ENCODE measurements at places on chromosomes 3 and 15.

DNA sequence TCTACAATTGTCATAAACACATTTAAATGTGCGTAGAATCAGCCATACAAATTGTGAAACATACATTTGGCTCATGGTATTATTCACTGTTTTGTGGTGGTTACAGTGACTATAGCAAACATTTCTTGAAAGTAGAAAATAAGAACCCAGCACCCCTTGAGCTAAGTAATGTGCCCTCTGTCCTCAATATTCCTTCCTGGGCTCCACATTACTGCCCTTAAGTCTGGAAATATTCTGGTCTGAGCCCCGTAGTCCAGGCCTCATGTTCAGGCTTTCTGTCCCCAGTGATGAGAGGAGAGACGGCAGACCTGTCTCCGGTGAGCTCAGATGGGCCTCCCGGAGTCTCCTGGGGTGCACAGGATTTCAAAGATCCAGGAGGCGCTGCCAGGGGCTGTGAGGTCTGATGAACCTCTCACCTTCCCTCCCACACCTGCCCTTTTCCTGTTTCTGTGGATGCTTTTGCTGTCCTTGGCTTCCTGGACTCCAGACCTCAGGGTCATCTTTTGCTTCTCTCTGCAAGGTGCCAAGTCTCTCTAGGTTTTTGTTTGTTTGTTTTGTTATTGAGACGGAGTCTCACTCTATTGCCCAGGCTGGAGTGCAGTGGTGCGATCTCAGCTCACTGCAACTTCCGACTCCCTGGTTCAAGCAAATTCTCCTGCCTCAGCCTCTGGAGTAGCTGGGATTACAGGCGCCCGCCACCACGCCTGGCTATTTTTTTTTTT is 8.8 kb upstream of the MUC20 start:
- DNase-seq: no peak

DNA sequence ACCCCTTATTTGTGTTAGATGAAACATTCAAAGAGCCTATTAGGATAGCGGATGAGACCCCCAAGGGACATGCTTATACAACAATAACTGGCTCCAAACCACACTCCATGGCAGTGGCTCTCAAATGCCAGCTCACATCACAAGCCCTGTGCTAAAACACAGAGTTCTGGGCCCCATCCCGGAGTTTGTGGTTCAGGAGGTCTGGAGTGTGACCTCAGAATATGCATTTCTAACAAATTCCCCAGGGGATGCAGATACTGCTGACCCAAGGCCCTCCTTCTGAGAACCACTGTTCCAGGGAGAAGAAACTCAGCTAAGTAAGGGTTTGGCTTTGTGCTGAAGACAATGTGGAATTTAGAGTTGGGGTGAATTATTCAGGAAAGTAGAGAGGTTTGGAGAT is 3.6 kb downstream of the CCRL2 start:
- DNase-seq: no peak

DNA sequence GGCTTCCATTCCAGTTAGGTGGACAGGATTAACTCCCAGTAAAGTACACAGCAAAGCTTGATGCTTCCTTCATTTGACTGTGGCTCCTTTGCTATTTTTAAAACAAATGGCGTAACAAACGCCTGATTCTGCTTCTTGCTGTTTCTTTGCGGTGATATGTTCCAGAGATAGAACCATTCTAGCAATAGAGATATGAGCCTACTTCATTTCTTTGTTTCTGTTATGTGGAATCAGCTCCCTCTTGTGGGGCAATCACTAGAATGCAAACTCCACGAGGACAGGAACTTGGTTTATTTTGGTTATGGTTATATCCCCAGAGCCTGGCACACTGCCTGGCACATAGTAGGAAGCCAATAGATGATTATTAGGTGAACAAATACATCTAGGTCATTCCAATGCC is 122.6 kb upstream of the SLC6A11 start:
- no peak for DNase-seq

- no peak for DNase-seq
Observed at GRCh38 chr3:193842029-193842798, 249.2 kb downstream of the OPA1 start.

DNA sequence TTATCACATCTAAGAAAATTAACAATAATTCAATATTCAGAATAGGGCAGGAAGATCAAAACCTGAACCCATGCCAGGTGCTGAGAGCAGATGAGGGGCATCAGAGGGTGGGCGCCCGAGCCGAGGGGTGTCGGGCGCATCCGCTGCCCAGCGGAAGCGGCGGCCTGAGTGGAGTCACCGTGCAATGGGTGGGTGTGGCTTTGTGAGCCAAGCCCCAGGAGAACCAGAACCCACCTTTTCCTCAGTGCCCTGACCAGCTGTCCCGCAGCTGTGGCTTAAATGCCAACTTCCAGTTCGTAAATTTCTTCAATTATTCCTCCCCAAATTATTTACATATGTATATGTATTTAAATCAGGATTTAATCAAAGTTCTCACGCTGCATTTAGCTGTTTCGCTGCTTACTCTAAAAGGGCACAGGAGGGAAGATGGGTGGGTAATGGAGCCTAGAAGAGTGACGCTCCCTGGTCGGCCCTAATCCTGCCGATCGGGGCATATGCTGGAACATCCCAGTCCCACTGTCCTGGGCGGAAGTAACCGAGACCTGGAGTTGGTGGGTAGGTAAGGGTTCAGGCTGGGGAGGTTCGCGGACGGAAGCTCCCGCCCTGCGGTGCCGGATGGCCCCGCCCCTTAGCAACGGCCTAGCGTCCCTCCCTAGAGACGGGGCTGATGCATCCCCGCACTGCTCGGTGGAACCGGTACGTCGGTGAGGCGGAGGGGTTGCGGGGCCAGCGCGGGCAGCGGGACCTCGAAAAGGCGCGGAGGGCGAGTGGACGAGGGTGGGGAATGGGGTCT is 1.3 kb downstream of the DNAH1 start:
- no peak for DNase-seq

DNA sequence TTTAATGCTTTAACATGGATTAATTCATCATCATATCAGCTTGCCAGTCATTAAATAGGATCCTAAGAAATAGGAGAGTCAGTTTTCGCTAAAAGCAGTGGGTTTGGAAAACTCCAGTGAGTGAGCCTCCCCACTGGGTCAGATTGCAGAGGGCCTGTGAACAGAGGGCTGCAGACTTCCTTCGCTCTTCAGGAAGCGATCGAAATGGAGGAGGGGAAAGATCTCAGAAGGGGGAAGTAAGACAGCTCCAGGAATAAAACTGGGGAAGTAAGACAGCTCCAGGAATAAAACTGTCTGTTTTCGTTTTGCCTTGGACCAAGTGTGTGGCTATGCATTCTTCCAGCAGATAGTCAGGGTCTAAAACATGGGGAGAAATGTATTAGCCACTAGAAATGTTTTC is 124.8 kb upstream of the C15orf61 start:
- no peak for DNase-seq

- DNase-seq: no peak
Observed at GRCh38 chr15:58873267-58873666, 60.2 kb downstream of the SLTM start.

DNA sequence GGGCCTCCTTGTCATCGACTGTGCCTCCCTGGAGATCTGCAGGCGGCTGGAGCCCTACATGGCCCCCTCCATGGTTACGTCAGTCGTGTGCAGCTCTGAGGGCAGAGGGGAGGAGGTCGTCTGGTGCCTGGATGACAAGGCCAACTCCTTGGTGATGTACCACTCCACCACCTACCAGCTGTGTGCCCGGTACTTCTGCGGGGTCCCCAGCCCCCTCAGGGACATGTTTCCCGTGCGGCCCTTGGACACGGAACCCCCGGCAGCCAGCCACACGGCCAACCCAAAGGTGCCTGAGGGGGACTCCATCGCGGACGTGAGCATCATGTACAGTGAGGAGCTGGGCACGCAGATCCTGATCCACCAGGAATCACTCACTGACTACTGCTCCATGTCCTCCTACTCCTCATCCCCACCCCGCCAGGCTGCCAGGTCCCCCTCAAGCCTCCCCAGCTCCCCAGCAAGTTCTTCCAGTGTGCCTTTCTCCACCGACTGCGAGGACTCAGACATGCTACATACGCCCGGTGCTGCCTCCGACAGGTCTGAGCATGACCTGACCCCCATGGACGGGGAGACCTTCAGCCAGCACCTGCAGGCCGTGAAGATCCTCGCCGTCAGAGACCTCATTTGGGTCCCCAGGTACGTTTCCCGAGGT is 146.5 kb downstream of the LRRK1 start:
- no peak for DNase-seq
